Activated CD4-positive, alpha-beta T cell treated with anti-CD3 and anti-CD28 coated beads for 48 hours (primary cell): ENCODE measurements at places on chromosomes 16 and 17.
A peak's percentile ranks its signal among the peaks of the same experiment; 100 is the strongest.

- DNase-seq: no peak
These were observed 109.1 kb downstream of the C17orf67 start for GRCh38 chr17:56724664-56725063.

GRCh38 chr17:8698162-8698971, 46.3 kb downstream of the CCDC42 start:
- no peak for DNase-seq

DNA sequence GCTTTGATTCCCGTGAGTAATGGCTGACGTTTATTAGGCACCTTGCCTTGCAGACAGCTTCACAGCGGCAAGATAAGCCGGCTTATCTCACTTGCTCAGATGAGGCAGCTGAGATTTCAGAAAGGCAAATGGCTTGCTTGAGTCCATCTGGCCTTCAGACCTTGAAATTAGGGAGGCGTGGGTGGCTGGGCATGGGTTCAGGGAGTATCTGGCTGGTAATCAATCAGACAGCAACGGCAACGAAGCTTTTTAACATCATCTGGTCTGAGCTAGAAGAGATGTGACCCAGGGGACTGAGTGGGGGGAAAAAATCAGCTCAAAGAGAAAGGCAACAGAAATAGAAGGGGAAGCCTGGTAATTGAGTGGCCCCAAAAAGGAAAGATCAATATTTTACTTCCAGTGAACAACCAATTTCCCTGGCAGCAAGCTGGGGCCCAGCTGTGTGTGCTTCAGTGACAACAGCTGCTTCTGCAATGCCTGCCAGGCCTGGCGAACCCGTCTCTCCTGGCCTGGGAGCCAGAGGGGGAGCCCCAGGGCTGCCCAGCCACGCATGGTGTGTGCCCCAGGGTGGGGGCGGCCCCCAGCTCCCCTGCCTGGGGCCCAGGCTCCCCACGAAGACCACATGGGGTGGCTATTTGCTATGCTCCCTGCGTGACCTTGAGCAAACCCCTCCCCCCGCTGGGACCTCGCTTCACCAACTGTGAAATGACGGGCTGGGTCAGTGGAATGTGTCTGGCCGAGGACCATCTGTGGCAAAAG, 34.0 kb downstream of the RAB11FIP4 start:
- no peak for DNase-seq

DNA sequence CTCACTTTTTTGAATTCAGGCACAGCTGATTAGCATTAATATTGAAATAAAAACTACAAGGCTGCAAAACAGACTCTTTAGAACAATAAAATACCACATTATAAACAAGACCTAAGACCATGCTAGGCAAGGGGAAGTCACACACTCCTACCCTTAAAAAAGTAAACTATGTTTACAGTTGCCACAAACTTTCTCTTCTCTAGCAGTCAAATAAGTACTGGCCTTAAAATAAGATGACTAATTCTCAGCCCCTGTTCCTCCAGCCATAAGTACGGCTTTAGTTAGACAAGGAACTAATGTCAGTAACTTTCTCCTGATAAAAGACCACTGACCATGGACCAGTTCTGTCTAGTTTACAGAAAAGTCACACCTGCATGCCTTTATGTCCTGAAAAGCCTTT, 19.5 kb upstream of the CPHXL start:
- no peak for DNase-seq

GRCh38 chr17:50263331-50264262, 10.7 kb upstream of the TMEM92 start:
- DNase-seq: no peak

- DNase-seq: no peak
These were observed 16.6 kb upstream of the RNF135 start for GRCh38 chr17:30954046-30954830.

DNA sequence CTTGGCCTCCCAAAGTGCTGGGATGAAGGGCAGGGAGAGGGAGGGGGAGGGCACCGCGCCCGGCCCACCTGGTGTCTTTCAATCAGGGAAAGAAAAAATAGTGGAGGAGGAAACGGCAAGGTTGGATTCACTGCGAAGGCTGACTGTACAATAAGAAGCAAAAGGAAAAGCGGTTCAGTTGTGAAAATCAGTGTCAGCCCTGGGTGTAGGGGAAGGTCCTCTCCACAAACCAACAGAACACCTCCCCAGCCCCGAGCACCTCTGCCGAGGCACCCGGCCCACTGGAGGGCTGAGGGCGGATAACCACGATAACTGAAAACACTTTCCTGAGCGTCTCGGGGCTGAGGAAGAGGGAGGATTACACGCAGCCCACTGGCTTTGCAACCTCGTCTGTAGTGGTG, 1.4 kb upstream of the SPG7 start:
- peak; percentile 34 for DNase-seq
